ENCODE measurements at places on chromosomes 7 and 10. TPM values are rescaled to one million over a fixed set of nuclear protein-coding genes. Genes with fewer than 3 reads are reported as not detected.

- DNase-seq = no peak
Measured at GRCh38 chr10:56679578-56679977, 318.5 kb upstream of the ZWINT start.

GRCh38 chr7:158054611-158055010 is 533.0 kb downstream of the PTPRN2 start:
- DNase-seq = no peak

The TMEM176A gene
- total RNA-seq = not detected

- DNase-seq = peak; percentile 6
Measured at GRCh38 chr7:131753620-131754222, 197.3 kb upstream of the PODXL start.

DNA sequence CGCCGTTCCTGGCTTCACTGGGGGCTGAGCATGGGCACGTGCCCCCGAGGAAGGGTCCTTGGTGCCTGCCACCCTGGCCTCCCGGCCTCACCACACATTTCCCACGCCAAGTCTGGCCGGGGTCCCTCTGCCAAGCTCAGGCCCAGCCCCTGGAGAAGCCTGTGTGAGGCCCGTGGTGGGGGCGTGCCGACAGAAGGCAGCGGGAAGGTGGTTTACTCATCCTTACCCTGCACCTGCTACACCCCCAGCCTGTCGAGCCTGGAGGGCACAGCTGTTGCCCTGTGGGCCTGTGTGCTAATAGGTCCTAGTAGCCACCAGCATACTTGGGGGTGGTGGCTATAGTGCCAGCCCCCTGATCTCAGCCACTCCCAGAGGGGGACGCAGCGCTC is 46.7 kb downstream of the NKX6-2 start:
- no peak for DNase-seq

DNA sequence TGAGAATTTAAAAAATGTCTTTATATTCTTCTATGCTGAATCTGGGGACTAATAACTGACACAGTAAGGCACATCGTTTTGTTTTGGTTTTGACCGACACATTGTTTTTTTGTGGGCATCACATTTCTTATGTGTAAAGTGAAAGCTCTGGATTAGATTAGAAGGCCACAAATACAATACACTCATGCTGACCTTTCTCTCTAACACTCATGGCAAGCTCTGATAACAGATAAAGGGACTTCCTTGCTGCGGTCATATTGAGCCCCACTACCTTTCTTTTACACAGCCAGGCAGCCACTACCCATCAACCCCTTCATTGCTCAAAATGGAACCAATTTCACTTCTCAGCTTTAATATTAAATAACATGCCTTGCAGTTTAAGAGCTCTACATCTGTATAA is 26.0 kb downstream of the PPP1R3A start:
- DNase-seq = no peak

- DNase-seq = no peak
Measured at GRCh38 chr10:89646889-89647657, 2.0 kb upstream of the PANK1 start.

The ZCWPW1 gene
- total RNA-seq = 3.5 TPM

- DNase-seq = no peak
Measured at GRCh38 chr7:43387932-43388331, 195.0 kb upstream of the STK17A start.

The GRID1 gene
- total RNA-seq = not detected

DNA sequence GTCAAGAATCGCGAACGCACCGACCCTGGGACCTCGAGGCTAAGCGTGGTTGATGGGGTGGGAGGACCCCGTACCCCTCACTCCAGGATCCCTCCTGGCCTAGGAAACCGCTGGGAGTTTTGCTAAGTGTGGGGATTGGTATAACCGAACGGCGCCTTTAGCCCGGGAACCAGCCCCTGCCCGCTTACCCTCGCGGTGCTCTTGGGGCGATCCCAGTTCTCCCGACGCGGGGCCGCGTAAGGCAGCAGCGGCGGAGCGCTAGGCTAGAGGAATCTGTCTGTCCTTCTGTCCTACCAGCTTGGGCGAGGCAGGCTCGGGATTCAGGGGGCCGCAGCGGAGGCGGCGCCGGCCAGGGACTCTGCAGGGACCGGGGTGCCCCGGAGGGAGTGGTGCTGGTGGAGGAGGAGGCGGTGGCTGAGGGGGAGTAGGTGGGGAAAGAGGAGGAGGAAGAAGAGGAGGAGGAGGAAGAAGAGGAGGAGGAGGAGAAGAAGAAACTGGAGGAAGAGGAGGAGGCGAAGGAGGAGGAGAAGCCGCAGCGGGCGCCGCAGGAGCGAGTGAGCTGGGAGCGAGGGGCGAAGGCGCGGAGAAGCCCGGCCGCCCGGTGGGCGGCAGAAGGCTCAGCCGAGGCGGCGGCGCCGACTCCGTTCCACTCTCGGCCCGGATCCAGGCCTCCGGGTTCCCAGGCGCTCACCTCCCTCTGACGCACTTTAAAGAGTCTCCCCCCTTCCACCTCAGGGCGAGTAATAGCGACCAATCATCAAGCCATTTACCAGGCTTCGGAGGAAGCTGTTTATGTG is 439 bp upstream of the EMX2 start:
- peak; percentile 38 for DNase-seq

- peak; percentile 7 for DNase-seq
Measured at GRCh38 chr7:48255046-48255445, 83.8 kb downstream of the ABCA13 start.

The FFAR4 gene
- total RNA-seq = not detected

The SFMBT2 gene
- 20.0 TPM for total RNA-seq

The AKR1C3 gene
- total RNA-seq = 0.33 TPM

DNA sequence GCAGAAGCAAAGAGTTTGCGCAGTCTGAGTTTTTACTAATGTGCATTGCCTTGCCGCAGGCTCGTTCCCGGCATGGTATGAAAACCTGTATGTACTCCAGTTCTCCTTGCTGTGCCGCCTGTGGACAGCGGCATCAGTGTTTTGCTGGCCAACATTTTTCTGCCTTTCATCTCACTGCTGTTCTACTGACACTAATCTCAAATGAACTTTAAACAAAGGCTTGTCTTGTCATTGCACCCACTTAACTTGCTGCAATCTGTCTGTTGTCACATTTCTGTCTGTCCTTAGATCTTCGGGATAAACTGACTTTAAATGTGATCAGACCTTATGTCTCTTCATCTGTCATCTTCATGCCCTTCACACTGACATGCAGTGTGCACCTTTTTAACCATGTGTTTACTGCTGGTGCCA is 71.7 kb upstream of the ZNRF2 start:
- no peak for DNase-seq

The SEMA4G gene
- total RNA-seq = 0.48 TPM

- DNase-seq = no peak
Measured at GRCh38 chr7:25537662-25538375, 309.5 kb upstream of the NPVF start.

The KNDC1 gene
- not detected for total RNA-seq

- DNase-seq = no peak
Measured at GRCh38 chr7:53491051-53491450, 455.6 kb downstream of the POM121L12 start.

DNA sequence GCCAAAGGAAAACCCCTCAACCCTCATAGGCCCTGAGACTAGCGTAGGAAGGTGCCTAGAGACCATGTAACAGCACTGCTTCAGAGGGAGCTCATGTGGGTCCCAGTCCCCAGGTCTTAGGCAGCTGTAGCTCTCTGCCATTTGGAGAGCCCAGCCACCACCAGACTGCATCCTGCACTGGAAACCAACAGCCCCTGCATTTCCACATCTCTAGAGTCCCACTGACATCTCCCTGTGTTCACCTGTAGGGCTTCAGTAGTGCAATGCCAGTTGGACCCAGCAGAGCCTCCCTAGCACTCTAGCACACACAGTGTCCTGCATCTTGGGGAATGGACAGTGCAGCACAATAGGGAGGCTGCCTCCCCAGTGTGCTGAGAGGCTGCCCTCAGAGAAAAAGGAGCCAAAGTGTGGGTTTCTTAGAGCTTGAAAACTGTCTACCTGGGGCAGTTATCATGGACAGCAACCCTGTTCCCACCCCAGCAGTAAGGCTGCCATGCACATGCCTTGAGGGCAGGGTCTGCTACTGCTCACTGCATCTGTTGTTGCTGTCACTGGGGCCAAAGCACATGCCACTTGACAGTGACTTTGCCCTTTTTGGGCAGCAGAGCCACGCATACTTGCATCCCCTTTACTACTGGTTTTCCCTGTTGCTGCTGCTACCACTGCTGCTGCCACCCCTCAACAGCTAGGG is 46.7 kb upstream of the ANTXRL start:
- DNase-seq = no peak

The CDK14 gene
- 0.42 TPM for total RNA-seq

DNA sequence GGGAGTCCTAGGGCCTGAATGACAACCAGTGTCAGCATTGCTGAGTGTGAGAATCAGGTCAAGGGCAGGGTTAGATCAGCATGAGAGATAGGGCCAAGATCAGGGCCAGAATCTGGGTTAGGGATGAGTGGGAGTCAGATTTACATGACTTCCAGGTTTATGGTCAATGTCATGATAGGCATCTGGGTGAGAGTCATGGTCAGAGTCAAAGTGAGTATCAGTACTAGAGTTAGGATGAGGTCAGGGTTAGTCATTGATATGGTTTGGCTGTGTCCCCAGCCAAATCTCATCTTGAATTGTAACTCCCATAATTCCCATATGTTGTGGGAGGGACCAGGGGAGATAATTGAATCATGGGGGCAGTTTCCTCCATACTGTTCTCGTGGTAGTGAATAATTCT is 12.3 kb downstream of the MRPS24 start:
- DNase-seq = no peak
